Activated T-cell treated with anti-CD3 and anti-CD28 coated beads, Interleukin-2, amount 50 U/mL, for 1 hour (primary cell): ENCODE measurements at places on chromosomes 11 and 22.
A peak's percentile ranks its signal among the peaks of the same experiment; 100 is the strongest.

DNA sequence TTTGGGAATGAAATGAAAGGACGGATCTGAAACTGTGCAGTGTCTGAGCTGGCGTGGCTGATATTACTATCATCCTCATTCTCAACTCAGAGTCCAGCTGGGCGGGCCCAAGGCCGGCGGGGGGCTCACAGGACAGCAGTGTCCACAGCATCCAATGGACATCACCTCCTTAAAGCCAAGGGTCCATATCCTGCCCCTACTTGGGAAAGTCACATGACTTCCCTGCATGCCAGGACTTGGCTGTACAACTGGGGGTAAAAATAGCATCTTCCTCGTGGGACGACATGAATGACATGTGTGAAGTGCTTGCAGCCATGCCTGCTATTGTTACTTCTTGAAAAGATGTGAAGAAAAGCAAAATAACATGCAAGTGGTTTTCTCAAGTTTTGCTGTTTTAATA is 82.3 kb downstream of the TRMU start:
- no peak for DNase-seq

DNA sequence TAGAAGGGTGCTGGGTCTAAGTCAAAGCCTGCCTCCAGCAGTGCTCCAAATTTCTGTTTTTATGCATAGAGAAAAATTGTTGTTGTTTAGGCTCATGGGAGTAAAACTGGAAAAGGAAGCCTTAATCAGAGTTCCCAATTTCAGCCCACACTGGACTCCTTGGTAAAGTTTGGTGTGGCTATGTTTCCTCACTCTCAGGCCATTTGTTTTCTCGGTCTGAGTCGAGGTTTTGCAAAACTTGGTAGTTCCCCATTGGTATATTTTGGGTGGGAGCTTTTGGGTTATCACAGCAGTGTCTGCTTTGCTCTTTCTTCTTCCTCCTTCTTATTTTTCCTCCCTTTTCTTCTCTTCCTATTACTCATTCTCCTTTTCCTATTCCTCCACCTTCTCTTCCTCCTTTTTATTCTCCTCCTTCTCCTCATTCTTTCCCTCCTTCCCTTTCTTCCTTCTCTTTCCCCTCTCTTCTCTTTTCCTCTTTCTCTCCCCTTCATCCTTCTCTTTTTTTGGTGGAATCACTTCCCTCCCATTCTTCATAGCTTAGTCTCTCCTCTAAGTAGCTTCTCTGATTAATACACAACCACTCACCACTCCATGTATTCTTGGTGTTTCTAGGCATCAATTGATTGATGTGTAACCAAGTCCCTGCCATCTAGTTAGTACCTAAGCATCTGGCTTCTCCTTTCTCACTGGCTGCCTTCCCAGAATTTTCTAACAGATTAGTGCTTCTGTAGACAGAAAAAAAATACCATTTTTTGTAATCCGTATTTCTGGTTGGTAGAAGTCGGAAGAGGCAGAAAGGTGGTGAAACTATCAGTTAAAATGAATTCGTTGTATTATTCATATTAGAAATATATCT is 10.1 kb downstream of the SLC5A1 start:
- DNase-seq, result no peak

DNA sequence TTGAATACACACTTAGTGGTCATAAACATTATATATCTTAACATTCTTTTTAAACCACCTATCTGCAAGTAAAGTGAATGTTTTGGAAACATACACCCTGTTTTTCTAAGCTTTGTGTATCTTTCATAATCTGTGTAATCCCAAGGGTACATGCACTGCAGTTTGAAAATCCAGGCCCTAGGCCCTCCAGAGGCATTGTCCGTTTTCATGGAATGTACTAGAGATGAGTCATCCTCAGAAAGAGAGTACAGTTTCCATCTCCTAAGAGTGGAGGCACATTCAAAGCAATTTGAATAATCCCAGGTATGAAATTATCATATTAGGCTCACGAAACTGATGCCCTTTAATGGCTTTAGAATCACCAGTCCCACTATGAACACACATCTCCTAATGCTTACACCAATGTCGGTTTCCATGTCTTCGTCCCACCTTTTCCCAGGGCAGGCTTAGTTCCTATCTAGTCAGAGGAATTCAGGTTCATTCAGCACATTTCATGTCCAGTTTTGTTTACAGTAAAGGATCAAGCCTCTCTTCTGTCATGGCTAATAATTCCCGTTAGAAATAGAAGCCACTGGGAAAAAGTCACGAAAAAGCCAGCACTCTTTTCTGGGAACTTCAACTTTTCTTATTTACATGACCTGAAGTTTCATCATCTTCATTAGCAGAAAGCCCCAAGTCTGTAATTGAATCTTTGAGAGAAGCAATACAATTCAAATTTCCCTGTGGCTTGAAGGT is 39.5 kb upstream of the CD44 start:
- no peak for DNase-seq

- DNase-seq, result no peak
Observed at GRCh38 chr11:120517801-120518291, 6.3 kb downstream of the GRIK4 start.

DNA sequence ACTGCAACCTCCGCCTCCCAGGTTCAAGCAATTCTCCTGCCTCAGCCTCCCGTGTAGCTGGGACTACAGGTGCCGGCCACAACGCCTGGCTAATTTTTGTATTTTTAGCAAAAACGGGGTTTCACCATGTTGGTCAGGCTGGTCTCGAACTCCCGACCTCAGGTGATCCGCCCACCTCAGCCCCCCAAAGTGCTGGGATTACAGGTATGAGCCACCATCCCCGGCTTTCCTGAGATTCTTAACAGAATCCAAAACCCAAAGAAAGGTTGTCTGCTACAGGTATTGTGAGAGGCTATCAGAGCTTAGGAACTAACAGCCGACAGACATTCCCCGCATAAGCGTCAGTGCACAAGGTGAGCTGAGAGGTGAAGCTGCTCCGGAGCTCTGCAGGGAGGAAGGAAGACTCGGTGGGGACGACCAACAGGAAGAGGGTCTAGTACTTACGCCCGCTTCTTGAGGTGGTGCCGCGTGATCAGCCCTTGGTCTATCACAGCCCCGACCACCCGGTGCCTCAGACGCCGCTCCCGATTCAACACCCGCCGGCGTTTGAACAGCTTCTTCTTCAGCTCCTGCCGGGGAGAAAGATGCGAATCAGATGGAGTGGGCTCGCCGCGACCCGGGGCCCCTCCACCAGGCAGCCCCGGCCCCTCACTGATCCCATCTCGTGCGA is 470 bp downstream of the C11orf98 start:
- no peak for DNase-seq

- DNase-seq, result no peak
Observed at GRCh38 chr11:1499899-1500298, 13.3 kb upstream of the MOB2 start.

GRCh38 chr22:44406341-44407170 is 91.5 kb downstream of the RTL6 start:
- no peak for DNase-seq

- peak; percentile 30 for DNase-seq
Observed at GRCh38 chr22:23145878-23146470, 697 bp downstream of the RAB36 start.

DNA sequence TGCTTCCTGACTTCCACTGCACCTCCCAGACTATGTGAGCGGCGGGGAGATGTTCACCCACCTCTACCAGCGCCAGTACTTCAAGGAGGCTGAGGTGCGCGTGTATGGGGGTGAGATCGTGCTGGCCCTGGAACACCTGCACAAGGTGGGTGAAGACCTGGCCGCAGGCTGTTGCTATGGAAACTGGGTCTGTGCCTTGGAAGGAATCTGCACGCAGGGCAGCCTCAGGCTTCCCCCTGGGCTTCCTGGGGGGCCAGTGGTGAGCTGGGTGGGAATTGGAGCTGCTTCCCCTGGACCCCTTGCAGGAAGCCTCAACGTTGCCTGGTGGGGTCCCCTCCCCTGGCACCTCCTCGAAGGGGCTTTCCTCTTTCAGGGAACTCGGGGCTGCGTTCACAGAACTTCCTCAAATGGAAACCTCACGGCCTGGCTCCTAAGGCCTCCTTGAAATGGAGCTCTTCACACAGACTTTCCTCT is 1.5 kb downstream of the RPS6KA4 start:
- DNase-seq, result no peak

DNA sequence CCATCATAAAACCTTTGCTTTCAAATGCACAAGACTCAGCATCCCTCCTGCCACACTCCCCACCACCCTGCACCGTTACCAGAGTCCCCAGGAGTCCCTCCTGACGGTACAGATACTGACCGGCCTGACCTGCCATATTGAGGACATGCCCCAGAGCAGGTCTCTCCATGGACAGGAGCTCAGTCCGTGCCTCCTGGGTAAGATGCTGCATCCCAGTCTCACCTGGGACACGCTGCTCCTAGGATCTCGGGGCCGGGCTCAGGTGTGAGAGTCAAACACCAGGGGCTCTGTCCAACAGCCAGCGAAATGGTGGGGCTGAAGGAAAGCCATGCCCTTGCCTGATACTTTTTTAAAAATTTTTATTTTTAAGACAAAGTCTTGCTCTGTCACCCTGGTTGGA is 328.3 kb downstream of the SHANK2 start:
- no peak for DNase-seq

- DNase-seq, result peak; percentile 70
Observed at GRCh38 chr22:20549232-20549841, 41.9 kb downstream of the MED15 start.

DNA sequence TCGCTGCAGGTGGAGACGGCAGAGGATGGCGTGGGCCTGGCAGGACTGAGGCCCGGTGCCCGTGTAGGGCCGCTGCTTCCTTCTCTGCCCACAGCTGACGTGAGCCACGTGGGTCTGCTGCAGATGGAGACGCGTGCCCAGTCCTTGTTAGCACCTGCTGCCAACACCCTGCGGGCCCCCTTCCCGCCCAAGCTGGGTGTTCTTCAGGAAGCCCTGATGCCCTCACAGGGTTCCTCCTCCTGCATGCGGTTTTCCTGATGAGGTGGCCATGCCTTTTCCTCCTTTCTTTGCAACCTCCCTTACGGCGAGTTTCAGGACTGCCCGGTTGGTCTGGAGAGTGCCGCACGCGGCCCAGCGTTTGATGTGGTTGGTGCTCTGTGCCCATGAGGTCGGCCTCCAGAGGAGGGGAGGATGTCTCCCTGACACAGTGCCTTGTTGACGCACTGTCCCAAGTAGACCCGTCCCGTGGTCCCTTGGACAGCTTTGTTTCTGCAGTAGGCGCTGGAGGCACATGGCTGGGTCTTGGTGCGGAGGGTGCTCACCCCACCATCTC is 44.7 kb downstream of the AP2A2 start:
- DNase-seq, result no peak

DNA sequence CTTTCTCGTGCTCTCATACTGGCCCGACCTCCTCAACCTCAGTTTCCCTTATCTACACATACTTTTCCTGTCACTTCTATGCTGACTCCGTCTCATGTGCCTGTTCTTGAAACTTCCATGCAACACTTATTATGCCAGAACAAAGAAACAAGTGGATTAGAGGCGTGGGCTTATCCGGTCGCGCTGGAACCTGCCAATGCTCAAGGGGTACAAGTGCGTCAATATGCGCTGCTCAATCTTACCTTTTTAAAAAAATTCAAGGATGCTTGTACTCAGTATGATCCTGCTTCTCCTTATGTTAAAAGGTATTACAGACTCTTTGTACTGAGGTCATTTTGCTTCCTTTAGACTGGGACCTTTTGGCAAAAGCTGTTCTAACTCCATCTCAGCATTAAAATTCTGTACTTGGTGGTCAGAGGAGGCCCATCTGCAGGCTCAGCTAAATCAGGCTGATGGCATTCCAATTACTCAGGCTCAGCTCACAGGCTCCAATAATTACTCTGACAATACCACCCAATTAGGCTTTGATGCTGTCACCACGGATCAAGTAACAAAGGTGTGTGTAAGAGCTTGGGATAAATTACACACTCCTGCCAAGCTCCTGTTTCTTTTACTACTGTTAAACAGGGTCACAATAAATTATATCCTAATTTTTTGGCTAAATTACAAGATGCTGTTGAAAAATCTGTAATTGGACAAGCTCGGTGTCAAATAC is 26.3 kb upstream of the ALDH3B2 start:
- DNase-seq, result no peak

DNA sequence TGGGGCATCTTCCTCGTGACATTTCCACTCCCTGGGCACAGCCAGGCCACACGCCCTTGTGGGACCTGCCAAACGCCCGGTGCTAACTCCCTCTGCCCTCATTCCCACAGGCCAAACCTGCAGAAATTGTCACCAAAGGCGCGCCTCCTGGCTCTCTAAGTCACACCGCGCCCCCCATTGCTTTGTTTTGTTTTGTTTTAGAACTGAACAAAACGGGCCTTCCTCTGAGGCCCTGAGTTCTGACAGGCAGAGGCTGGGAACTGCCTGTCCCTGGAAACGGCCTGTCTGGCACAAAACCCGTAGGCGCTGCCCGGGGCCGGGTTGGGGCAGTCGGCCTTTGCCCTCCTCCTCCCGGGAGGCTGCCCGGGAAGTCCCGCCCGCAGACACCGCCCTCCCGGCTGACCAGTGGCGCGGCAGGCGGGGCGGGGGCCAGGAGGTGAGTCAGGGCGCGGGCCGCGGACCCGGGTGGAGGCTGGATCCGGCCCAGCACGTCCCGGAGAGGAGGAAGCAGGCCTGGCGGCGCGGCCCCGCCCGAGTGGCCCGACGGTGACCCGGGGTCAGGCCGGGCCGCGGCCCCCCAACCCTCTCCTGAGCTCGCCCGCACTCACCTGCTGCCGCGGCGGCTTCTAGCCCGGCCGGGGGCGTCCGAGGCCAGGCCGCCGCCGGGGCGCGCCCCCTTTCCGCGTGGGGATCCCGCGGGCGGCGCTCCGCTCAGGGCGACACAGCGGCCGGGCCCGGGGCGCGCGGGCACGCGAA is 465 bp downstream of the SUN2 start:
- DNase-seq, result peak; percentile 62

DNA sequence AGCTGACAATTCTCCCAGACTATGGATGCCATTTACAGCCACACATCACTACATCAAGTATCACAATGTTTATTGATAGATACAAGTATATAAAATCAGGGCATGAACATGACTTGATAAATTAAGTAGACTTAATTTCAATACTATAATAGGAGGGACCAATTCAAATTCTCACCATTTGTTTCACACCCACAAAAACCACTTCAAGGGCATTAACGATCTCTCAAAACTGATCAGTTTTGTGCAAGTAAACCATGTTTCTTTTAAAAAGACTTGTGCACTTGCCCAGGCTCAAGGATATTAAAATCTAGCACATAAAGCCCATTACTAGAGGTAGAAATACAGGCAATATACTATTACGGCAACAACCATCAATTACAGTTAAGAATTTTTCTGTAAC is 11.7 kb downstream of the EIF4G2 start:
- no peak for DNase-seq

DNA sequence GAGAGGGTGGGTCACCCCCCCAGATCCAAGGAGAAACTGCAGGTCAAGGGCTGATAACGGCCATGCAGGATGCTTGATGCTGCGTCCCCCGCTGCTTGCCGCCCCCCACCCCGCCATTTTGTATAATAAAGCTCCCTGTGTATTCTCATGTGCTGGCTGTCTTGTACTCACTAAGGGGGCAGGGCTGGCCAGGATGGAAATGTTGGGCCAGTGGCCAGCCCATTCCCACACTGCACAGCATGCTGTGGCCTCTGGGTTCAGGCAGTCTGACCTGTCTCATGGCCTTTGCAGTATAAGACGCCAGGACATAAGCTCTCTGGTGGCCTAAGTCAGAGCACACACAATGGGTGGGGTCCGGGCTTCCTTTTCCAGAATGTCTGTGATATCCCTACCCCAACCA is 421 bp upstream of the PRR33 start:
- no peak for DNase-seq
